ENCODE measurements at places on chromosomes 11 and 22.

GRCh38 chr11:45045683-45046471, 95.2 kb upstream of the TP53I11 start:
- peak; percentile 15 for DNase-seq

GRCh38 chr22:24791362-24791761, 14.6 kb upstream of the SGSM1 start:
- no peak for DNase-seq

- DNase-seq = no peak
These were observed 124.5 kb upstream of the TMEM45B start for GRCh38 chr11:129691142-129691541.

- DNase-seq = no peak
These were observed 35.4 kb upstream of the NRIP3 start for GRCh38 chr11:9039198-9039597.
